ENCODE measurements at places on chromosomes 4 and X.

GRCh38 chr4:127120441-127121090, 512.2 kb upstream of the INTU start:
- no peak for DNase-seq

DNA sequence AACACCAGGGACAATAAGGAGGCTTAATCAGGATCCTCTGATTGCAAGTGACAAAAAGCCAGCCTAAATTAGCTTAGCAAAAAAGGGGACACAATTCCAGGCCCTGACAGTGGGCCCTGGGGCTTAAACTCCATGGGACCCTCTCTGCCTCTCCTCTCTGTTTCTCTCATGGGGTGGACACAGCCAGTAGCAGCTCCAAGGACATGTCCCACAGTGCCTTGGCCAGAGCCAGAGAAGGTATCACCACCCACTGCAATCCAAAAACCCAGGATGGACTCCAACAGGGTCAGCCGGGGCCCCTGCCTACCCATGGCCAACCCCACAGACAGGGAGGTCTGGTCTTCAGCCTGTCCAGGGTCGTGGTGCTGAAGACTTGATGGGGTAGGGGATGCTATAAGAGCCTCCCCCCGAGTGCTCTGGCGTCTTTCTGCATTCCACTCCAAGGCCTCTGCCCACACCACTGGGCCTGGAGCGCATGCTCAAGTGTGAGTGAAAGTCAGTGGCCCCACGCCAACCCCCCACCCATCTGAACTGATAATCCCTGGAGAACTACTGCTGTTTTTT, 19.7 kb upstream of the PPP2R2C start:
- no peak for DNase-seq

GRCh38 chr4:10640561-10641201, 43.9 kb downstream of the CLNK start:
- no peak for DNase-seq

DNA sequence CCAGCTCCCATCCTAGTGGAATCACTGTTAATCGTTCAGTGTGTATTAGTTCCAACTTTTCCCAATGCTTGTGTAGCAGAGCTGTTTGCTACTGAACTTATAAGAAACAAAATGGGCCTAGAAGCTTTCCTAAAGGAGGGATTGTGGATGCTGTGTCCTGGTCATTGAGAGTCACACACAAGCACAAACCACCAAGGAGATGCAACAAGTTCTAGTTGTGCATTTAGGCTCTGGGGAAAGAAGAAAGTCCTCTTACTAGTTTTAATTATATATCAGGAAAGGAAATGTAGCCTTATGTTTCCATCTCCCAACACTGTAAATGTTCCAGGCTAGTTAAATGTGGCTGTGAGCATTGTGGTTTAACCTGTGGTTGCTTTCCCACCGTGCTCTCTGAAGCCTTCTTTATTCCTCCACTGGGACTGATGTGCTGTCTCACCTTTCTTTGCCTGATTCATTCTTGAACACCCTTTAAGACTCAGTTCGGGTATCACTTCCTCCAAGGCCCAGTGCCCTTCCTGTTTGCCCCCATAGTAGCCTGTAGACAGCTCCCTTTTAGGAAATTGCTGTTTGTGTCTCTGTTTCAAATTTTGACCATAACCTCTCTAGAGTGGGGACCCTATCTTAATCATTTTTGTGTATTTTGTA, 34.3 kb downstream of the ATP10D start:
- no peak for DNase-seq

DNA sequence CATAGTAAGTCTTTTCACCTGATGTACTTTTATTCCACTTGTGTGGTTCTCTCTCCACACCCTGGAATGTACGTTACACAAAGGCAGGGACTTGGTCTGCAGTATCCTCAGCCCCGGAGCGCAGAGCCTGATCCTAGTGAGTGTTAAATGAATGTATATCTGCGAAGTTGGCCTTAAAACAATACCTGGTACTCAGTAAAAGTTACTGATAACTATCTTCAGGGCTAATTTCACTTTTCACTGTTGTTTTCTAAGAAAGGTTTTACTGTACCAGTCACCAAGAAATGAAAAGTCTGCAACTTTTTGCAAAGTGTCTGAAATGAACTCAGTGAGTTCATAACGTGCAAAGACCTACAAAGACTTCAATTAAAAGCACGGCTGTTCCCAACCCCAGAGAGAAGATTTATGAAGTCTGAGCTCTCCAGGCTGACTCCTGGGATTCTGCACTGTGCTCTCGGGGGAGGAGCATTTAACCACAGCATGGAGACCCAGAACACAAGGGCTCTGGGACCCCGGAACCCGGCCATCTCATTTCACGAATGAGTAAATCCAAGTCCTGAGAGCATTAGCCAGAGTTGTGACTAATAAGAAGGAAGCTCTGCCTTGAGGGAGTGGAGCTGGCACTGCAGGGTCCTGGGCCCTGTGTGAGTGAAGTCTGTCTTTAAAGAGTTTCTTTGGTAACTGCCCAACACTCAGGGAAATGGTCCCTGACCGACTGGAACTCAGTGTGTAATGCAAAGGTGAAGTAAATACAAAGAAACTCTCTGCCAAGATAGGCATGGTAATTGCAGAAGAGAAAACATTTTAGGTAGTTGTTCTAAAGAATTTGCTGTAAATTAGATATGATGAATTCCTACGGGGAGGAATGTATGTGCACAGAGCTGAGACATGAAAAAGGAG, 165.8 kb downstream of the NSUN7 start:
- no peak for DNase-seq

- no peak for DNase-seq
Measured at GRCh38 chr4:148017801-148018200, 285.9 kb downstream of the ARHGAP10 start.

GRCh38 chrX:9676738-9677097, 88.9 kb downstream of the GPR143 start:
- DNase-seq, result no peak

- DNase-seq, result no peak
Measured at GRCh38 chr4:7831330-7831729, 108.3 kb downstream of the AFAP1 start.

GRCh38 chr4:138062929-138063328, 179.2 kb downstream of the SLC7A11 start:
- DNase-seq, result no peak

- peak; percentile 51 for DNase-seq
Measured at GRCh38 chr4:15702941-15703403, at the start of gene BST1. BST1 (plus strand) TSS chr4:15703065; CDS start chr4:15703145, 80 bp downstream.

GRCh38 chr4:742742-743311, 37.2 kb downstream of the PCGF3 start:
- peak; percentile 58 for DNase-seq

DNA sequence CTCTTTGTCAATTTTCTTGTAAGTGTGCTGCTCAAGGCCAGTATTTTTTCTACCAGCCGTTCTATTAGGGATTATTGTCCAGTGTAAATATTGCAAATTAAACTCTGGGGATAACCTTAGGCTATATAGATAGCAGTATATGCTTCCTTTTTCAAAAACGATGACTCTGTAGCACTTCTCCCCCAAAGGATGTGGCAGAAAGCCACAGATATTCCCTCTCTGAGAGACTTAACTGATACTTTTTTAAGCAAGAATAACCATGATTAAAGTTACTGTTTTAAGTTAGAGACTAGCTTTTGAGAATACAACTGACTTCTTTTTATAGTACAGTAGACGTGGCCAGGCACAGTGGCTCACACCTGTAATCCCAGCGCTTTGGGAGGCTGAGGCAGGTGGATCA, 130.0 kb downstream of the FHIP1A start:
- DNase-seq, result no peak

- no peak for DNase-seq
Measured at GRCh38 chr4:137644201-137644600, 111.9 kb upstream of the PCDH18 start.

- DNase-seq, result no peak
Measured at GRCh38 chr4:76758996-76759395, 138.9 kb downstream of the SOWAHB start.

GRCh38 chr4:23122666-23123400, 430.1 kb downstream of the GBA3 start:
- no peak for DNase-seq

- no peak for DNase-seq
Measured at GRCh38 chr4:145732001-145732815, 52.3 kb downstream of the C4orf51 start.

DNA sequence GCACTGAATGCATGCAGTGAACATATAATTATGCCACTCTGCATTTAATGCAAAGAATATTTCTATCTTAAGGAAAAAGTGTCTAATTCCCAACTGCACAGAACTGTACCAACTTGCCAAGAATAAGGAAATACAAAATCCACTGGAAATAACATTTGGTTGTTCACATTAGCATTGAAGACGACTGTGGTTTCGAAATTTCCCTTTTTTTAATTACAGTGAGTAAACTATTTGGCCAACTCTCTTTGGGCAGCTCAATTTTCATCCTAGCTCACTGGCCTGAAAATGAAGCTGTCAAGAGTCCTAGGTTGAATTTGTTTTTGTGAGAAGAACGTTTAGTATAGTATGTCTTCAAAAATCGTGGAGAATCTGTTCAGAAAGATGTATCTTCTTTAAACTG, 81.6 kb upstream of the MID1 start:
- DNase-seq, result no peak

- DNase-seq, result no peak
Measured at GRCh38 chrX:69280933-69281332, 115.7 kb upstream of the PJA1 start.

- DNase-seq, result no peak
Measured at GRCh38 chrX:12771445-12772069, 19.7 kb upstream of the PRPS2 start.

DNA sequence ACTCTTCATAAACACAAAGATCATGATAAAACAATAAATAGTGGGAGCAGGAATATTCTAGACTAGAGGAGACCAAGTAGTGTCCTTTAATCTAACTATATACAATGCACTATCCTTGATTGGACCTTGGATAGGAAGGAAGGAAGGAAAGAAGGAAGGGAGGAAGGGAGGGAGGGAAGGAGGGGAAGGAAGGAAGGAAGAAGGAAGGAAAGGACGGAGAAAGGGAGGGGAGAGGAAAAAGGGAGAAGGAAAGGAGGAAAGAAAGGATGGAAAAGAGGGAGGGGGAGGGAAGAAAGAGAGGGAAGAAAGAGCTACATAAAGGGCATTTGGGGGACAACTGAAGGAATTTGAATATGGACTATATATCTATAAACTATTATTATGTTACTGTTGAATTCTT, 95.0 kb upstream of the SMARCAD1 start:
- DNase-seq, result no peak

- DNase-seq, result no peak
Measured at GRCh38 chr4:57488366-57489162, 378.4 kb upstream of the IGFBP7 start.

GRCh38 chrX:8279323-8279722, 108.3 kb upstream of the VCX2 start:
- no peak for DNase-seq

- DNase-seq, result no peak
Measured at GRCh38 chr4:151004222-151004621, 10.9 kb downstream of the LRBA start.

DNA sequence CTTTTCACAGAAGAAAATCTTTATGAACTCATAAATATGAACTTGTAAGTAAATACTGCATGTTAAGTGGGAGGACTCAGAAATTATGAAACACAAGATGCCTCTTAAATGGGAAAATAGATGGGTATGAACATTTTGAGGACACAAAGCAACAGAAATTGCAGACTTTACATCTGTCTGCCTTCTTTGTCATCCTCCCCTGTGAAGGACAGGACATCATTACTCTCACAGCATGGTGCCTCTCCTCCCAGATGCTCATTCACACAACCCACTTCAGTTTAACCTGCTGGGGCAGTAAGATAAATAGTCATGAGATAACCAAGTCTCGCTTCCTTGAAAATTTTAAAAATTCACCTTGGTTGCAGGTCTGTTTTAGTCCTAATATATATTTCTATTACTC, 144.5 kb downstream of the APBB2 start:
- DNase-seq, result no peak

DNA sequence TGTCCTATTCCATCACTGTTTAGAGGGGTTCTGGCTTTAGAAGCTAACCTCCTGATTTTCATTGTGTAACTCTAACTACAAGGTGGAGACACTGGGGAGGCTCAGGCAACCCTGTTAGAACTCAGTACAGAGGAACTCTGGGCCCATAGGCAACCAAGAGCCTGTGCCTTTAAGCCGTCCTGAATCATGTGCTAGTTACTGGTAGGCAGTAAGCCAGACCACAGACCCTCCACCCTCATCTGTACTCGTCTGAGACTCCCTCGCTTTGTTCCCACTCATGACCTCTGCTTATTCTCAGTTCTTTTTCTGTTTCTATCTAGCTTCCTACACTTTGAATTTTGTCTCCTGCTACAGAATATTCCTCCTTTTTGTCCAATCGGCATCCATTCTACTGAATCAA, 31.4 kb downstream of the TBC1D1 start:
- DNase-seq, result no peak

GRCh38 chrX:149198980-149199732, 305.9 kb downstream of the IDS start:
- no peak for DNase-seq

GRCh38 chr4:44632089-44632488, 19.3 kb downstream of the YIPF7 start:
- no peak for DNase-seq

DNA sequence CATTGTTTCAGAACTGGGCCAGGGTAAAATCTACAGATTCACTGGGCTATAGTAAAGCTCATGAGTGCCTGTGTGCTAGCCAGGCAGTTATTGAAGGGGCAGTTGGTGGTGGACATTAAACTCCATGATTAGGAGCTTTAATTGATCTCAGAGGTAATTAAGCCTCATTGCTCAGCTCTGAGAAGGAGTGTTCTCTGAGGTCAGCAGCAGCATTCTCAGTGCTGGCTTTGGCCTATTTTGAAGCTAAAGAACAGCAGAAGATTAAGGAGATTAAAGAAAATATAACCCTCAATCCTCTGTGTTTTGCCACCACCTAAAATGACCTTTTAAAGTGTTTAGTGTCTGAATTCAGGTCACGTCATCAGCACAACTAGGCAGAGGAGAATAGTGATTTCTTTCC, 42.5 kb downstream of the EGF start:
- no peak for DNase-seq

GRCh38 chrX:123713841-123714240, 19.0 kb downstream of the THOC2 start:
- no peak for DNase-seq

Data from uterus (tissue), 4 donors.